ENCODE measurements at places on chromosomes 7 and 10.

GRCh38 chr10:99045671-99046070, 190.0 kb downstream of the HPSE2 start:
- no peak for DNase-seq

DNA sequence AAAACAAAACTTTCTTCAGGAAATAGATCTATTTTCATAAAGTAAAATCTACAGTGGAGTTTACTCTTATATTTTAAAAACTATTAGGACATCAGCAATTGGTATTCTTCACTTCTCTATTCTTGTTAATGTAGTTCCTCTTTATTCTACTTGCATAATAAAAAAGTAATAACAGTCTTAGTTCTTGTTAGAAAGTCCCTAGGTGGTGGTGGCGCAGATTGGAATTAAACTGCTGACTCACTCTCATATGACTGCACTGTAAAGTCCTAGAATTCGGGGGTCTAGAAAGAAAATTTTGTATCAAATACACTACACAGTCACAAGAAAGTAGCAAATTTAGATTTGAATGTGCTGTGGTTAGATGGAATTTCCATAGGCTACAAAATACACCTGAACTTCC, 44.6 kb upstream of the TES start:
- no peak for DNase-seq

DNA sequence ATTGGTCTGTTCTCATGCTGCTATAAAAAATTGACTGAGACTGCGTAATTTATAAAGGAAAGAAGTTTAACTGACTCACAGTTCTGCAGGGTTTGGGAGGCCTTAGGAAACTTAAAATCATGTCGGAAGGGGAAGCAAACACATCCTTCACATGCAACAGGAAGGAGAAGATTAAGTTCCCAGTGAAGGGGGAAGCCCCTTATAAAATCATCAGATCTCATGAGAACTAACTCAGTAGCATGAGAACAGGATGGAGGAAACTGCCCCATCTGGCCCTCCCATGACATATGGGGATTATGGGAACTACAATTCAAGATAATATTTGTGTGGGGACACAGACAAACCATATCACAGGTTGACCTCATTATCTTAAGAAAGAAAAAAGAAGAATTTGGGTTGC, 134.5 kb downstream of the PPP1R3A start:
- no peak for DNase-seq

DNA sequence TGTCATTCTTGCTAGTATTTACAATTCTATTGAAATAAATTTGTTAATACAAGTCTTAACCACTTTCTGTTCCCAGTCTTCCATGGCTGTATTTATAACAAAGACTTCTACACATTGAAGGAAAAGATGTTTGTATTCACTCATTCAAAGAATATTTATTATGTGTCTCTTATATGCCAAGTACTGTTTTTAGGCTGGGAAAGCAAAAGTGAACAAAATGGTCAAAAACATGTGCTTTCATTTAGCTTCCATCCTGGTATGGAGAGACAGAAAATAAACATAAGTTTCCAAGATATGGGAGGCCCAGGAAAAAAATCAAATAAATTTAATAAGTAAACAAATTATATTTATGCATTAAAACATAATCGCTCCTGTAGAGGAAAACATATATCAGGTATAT, 22.9 kb downstream of the CPED1 start:
- no peak for DNase-seq

DNA sequence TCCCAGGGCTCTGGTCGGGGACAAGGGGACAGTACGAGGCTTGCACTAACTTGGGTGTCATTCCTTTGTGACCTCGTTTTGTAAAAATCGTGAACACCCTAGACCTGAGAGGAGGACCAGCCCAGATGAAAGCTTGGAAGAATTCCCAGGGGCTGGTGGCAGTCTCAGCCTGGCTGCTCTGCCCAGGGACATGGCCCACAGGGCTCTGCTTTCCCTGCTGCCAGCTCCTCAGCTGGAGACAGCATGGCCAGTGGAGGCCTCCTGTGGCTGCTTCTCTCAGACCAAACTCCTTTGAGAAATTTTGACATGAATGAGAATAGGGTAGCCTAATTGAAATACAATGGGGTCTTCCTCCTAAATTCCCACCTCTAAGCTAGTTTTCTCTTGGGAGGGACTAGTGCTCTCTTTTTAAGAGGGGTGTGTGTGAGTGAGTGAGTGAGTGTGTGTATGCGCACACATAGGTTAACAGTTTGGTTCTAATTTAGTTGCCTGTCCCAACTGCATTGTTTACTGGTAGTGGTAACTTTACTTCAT, 140.3 kb upstream of the EFCAB10 start:
- no peak for DNase-seq

GRCh38 chr7:39693812-39694211, 70.4 kb downstream of the RALA start:
- DNase-seq = no peak

- no peak for DNase-seq
Observed at GRCh38 chr10:3126741-3127346, 45.7 kb downstream of the PITRM1 start.

GRCh38 chr10:132877473-132877872, 64.9 kb downstream of the CFAP46 start:
- no peak for DNase-seq

GRCh38 chr10:63718421-63718820, 197.2 kb downstream of the REEP3 start:
- DNase-seq = no peak

DNA sequence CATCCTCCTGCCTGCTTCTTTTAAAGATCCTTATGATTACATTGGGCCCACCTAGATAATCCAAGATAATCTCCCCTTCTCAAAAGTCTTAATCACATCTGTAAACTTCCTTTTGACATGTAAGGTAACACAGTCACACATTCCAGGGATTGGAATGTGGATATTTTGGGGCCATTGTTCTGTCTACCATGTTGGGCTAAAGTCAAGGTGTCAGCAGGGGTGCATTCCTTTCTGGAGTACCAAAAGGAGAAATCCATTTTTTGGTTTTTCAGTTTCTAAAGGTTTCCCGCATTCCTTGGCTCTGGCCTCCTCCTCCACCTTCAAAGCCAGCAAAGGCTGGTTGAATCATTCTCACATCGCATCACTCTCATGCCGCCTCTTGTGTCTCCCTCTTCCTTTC, 197.6 kb upstream of the NFE2L3 start:
- no peak for DNase-seq

GRCh38 chr7:48242846-48243245, 71.6 kb downstream of the ABCA13 start:
- DNase-seq = no peak

DNA sequence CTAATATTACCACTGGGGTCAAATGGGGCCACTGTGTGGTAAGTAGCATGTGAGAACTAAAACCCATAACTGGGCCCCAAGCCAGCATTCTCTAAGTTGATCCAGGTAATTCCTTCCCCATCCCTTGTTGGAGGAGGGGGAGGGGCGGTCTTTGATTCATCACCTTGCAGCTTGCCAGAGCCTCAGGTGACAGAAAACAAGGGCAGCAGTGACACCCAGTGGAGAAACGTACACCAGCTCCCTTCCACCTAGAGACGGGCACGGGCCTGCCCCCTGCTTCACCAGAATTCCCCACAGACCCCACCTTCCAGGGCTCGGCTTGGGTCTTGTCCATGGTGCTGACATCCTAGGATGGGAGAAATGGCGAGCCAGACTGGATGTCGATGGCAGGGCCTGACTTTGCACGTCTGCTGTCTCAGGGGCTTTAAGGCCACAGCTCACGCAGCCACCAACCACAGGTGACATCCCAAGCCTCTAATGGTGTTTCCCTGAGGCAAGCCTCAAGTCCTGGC, 102.0 kb downstream of the STRA8 start:
- no peak for DNase-seq

DNA sequence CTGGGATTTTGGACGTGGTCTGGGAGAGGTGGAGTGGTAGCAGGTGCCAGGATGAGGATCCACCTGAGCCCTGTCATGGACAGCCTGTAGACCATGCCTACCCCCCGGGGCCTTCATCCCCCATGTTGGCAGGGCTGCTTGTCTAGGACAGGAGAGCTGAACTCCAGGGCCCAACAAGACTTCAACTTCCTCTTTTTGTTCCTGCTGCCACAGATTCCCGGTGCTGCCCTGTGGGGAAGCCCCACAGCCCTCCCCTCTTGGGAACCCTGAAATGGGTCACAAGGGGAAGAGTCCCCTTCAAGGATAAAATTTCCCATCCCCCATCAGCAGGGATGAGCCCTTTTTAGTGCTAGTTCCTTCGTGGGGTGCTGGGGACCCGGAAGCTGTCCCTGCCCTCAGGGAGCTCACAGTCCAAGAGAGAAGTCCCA, 1.3 kb upstream of the CUEDC2 start:
- DNase-seq = no peak

DNA sequence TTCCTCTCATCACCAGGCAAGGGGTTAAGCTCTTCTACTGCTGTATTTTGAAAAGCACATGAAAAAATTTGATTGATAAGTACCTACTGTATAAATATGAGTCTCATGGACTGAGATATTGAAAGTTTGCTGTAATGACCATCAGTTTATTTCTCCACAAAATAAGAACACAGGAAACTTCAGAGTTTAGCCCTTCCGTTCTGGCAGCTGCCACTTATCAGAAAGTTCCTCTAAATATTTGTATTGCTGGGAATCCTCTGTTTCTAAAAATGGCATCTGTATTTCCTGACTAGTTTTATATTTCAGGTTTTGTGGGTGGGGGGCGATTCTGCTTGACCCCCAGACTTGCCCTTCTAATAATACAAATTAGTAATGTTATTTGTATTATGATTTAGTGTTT, 92.0 kb downstream of the LYZL2 start:
- no peak for DNase-seq

DNA sequence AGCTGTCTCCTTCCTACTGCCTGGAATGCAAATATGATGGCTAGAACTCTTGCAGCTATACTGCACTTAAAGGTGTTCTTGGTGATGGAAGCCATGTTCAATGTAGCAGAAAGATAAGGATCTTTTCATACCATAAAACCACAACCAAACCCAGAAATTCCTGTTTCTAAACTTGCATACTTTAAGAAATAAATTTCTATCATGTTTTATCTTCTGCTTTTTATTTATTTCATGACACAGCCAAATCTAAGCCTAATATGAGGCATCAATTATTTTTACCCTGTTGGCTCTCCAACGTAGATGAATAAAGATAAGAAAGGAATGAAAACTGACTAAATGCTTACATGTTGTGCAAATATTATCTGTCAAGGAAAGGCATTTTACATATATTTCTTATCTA, 224.1 kb downstream of the DOCK4 start:
- no peak for DNase-seq

Data from frontal cortex (tissue), 4 donors.